ENCODE measurements at places on chromosomes 1 and 21. TPM values are rescaled to one million over a fixed set of nuclear protein-coding genes. Genes with fewer than 3 reads are reported as not detected.

SLC1A7 gene
- 0.29 TPM for total RNA-seq

AURKAIP1 gene
- total RNA-seq = 106 TPM

TMPRSS2 gene
- not detected for total RNA-seq

TP73 gene
- total RNA-seq = 5.7 TPM

KIF14 gene
- total RNA-seq = 8.7 TPM

SLFNL1 gene
- 0.14 TPM for total RNA-seq

TP53BP2 gene
- total RNA-seq = 174 TPM

POLR3GL gene
- total RNA-seq = 26.4 TPM

ADARB1 gene
- total RNA-seq = 28.7 TPM

KRTCAP2 gene
- 223 TPM for total RNA-seq

DMRTA2 gene
- 1.1 TPM for total RNA-seq

HSD3B1 gene
- total RNA-seq = not detected

TFF3 gene
- not detected for total RNA-seq

CRYAA gene
- not detected for total RNA-seq

RAB13 gene
- total RNA-seq = 11.5 TPM

SRGAP2B gene
- total RNA-seq = 64.4 TPM

PIK3R3 gene
- 7.4 TPM for total RNA-seq

HPCA gene
- not detected for total RNA-seq

ST3GAL3 gene
- total RNA-seq = 49.4 TPM

OR2L8 gene
- total RNA-seq = 0.47 TPM

TAS1R3 gene
- 0.89 TPM for total RNA-seq

ARF1 gene
- 415 TPM for total RNA-seq

PGLYRP4 gene
- total RNA-seq = not detected

TRABD2B gene
- total RNA-seq = not detected
